Globus pallidus (tissue), 1 donor: ENCODE measurements at places on chromosomes 7 and 10.

DNA sequence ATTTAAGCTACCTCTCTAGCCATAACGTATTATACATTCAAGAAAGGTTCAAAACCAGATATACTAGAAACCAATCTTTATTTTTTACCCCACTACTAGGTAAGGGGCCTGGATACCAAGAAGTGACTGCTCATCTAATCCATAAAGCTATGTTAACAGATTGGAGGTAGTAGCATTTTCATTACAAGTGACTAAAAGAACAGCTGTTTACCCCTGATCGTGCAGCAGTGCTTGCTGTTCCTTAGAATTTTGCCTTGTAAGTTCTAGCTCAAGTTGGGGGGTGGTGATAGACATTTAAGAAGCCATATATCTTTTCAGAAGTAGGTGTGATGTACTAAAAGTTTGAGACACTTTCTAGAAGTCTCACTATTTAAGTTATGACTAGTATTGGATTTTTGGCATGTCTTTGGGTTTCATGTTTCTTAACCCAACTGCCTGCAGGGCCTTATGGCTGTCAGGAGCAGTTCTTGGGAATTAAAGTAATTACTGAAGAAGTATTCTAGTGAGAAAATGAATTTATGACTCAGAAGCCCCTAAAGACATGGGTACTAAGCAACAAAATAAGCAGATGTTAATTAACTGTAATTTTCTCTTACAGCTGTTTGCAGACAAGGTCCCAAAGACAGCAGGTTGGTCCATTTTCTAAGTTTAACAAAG lies 2.3 kb downstream of the PPIA start:
- DNase-seq, result no peak

DNA sequence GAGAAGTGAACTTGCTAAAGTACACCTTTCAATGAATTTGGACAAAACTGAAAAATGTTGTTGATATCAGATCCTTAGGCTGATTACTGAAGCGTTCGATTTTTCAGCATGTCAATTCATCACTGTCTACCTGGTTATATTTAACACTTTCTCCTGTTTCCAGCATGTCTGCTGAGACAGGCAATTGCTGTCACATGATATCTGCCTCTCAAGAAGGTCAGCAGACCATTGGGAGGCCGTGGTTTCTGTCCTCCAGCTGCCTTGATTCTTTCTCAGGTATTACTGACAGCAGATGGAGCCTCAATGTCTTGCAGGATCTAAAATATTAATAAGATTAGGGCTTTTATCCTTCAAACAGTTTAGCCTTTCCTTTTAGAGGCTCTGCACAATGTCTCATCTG lies 127.5 kb downstream of the SNX10 start:
- DNase-seq, result no peak

GRCh38 chr7:135088566-135088965 lies 59.3 kb upstream of the TMEM140 start:
- DNase-seq, result no peak

DNA sequence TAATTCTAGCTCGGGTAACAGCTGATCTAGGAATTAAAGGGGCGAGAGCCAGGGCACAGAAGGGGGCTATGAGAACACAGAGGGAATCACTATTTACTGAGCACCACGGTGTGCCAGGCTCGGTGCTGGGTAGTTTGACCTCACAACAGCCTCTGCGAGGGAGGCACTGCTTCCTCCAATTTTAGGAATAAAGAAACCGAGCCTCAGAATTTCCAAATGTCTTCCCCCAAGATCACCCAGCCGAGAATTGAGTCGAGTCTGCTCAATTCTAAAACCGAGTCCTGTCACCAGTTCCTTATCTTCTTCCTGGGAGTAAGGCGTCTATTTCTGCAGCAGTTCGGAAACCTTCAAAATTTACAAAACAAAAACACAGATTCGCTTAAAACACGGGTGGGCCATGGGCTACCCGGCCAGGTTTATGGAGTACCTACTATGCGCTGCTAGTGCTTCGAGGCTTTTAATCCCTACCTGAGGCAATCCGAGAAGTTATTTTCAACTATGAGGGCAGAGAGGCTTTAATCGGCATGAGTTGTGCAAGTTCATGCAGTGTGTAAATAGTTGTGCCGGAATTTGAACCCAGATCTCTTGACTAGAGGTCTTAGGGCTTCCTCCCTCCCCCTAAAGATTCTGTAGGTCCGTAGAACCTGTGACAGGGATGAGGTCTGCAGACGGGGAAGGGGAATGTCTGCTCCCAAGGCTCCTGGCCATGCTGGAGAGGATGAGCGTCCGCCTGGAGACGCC lies 872 bp upstream of the HMX2 start:
- no peak for DNase-seq

GRCh38 chr10:104297697-104298660 lies 29.0 kb downstream of the GSTO2 start:
- DNase-seq, result no peak

DNA sequence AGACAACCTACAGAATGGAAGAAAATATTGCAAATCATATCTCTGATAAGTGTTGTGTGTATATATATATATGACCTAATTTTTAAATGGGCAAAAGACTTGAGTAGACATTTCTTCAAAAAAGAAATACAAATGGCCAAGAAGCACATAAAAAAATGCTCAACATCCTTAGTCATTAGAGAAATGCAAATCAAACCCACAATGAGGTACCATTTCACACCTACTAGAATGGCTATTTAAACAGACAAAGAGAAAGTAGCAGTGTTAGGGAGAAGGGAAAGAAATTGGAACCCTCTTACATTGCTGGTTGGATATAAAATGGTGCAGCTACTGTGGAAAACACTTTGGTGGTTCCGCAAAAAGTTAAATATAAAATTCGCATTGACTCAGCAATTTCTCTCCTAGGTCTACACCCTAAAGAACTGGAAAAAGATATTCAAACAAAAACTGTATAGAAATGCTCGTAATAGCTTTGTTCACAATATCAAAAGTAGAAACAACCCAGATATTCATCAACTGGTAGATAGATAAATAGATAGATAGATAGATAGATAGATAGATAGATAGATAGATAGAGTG lies 16.3 kb downstream of the ACSL5 start:
- DNase-seq, result no peak

- no peak for DNase-seq
These were observed 39.8 kb downstream of the SLC37A3 start for GRCh38 chr7:140358412-140359051.

DNA sequence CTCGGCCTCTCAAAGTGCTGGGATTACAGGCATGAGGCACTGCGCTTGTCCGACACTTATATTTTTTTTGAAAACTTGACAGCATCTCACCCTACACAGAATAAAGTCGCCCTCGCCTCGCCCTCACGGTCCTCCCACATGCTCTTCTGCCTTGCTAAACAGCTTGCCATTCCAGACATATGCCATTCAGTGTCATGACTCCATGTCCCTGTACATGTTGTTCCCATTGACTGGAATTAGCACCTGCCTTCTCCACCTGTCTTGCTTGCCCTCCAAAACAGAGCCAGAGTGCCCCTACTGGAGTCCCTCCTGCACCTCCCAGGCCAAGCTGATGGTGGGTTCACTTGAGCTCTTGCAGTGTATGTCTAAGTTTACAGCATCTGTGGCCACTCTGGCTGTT lies 6.2 kb downstream of the NIPSNAP2 start:
- DNase-seq, result no peak

DNA sequence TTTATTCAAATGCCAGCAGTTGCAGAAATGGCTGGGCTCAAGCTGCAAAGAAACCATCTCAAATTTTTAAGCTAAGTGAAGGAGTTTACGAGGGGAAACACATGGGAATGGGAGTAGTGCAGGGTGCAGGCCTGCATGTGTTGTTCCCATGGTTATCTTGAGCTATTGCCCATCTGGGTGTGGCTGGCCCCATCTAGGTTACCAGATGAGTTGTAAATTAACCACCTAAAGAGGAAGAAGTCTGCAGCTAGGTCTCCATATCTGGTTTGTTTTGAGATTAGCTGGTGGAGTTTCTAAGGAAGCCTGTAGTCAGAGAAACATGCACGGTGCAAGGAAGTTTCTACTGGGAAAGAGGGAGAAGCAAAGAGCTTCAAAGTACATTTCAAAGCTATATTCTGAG lies 23.3 kb upstream of the STEAP2 start:
- DNase-seq, result no peak
